Muscle of arm (tissue), 14 donors: ENCODE measurements at places on chromosomes 7 and 10.

DNA sequence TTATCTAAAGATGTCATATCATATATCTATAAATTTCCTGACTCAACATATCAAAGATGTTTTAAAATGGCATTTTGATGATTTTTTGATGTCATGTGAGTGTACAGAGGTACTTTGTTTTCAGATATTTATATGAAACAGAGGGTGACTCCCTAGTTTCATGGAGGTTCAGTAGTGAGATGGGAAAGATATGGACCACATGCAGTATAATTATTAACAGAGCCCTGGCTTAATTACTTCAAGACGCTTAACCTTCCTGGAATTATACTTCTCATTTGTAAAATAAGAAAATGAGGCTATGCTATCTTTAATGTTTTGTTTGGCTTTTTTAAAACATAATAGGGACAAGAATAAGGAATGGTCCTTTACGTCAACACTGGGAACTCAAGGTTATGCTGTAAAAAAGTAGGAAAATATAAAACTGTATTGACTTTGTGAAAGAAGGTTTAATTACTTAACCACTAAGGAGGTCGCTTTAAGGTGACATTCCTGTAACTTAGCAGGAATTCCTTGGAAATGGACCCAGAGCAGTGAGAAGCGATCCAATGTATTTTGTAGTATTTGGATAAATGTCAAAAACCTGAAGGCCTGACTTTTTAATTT is 821.0 kb upstream of the IGFBP3 start:
- DNase-seq, result peak; percentile 21

DNA sequence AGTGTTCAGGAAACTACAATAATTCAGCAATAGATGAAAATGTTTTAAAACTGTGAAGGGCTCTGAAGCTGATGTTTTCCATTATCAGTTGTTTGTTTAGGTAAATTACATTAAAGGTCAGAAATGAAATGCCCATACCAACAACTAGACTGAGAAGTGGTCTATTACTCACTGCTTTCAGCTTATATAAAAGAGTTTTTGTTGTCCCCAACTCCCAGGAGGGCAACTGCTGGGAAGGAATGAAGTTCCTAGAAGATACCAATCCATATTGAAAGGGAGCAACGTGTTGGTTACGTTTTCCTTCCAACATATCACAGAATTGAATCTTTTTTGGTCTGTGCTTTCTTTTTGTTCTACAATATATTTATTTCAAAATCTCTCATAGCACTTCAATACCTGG is 330.6 kb upstream of the LRRN3 start:
- DNase-seq, result no peak

DNA sequence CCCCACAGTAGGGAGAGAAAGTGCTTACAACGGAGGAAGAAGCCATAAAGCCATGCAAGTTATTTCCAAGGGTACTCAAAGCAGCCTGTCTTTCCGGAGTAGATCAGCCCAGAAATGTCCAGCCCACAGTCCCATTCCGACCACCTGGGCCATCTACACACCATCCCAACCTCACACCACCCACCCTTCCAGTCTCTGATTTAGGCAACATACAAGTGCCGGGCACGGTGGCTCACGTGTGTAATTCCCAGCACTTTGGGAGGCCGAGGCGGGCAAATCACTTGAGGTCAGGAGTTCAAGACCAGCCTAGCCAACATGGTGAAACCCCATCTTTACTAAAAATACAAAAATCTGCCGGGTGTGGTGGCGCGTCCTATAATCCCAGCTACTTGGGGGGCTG is 35.1 kb downstream of the LRRC20 start:
- no peak for DNase-seq

GRCh38 chr7:27834179-27834921 is 94.4 kb downstream of the TAX1BP1 start:
- DNase-seq, result no peak

DNA sequence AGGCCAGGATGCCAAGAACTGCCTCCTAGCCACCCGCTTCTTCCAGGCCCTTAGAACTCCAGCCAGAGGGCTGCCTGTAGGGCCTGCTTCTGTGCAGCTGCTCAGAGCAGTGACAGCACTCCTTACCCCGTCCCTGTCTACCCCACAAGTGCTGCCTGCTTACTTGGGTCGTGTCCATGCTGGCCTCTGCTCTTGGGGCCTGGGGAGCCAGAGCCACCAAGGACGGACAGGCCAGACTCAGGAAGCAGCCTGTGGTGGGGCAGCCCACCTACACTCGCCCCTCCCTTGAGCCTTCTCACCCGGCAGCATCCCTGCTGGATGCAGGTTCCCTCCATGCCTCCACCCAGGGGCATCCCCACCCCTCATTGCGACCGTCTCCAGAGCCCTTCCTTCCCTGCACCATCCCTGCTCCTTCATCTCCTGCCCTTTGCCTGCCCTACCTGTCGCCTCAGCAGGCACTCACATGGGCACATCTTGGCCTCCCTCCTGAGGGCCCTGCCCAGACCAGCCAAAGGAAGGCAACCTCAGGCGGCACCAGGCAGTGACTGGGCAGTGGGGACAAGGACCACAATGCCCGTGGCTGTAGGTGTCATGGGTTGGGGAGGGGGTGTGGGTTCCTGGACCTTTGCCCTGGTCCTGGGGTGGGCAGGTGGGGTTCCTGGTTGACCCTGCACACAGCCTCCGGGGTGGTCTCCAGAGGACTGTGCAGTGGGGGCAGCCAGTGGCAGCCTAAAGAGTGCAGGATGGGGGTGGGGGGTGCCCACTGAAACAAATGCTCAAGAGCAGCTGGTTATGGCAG is 78.0 kb upstream of the TNS3 start:
- DNase-seq, result no peak

- DNase-seq, result no peak
Observed at GRCh38 chr10:4617589-4617988, 208.4 kb upstream of the AKR1E2 start.

DNA sequence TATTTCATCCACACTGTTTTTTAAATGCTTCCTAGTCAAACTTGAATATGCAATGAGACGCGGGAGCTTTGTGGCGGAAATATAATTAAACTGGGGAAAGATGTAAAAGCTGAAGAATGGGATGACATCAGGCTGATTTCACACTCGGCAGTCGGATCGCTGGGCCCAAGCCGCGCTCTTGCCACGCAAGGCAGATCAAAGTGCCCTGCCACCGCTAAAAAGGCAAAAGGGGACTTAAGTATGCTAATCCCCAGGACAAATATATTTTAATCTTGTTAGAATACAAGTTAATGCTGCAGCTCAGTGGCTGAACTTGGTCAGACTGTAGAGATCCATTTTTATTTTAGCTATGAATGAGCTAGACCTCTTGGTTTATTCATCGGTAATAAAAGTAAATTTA is 13.8 kb downstream of the EN2 start:
- DNase-seq, result no peak

- no peak for DNase-seq
Observed at GRCh38 chr10:712089-712488, 22.6 kb upstream of the DIP2C start.

GRCh38 chr7:1457949-1458682 is 1.2 kb downstream of the MICALL2 start:
- DNase-seq, result no peak

DNA sequence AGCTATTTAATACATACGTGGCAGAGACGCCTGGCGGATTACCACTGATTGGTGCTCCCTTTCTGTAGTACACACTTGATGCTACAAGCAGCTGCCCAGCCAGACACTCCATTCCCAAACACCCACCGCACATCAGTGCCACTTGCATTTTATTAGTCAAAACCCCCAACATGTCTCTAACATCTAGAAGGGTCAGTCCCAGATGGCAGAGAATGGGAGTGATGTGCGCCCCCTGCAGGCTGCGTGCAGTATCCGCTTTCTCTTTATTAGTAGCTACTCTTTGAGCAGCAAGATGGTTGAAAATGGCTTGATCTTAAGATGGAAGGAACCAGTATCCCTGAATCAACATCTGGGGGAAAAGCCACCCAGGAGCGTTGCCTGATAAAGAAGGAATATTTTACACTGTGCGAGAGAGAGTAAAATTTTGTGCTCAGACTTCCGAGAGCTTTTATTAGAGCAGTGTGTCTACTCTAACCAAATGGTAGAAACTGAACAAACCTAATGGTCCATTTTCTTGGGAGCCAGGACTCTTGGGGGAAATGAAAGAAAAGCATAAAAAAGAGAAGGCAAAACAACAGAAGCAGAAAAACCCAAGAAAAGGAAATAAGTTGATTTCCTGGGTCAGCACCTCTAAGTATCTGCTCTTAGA is 78.3 kb downstream of the ST8SIA6 start:
- no peak for DNase-seq

DNA sequence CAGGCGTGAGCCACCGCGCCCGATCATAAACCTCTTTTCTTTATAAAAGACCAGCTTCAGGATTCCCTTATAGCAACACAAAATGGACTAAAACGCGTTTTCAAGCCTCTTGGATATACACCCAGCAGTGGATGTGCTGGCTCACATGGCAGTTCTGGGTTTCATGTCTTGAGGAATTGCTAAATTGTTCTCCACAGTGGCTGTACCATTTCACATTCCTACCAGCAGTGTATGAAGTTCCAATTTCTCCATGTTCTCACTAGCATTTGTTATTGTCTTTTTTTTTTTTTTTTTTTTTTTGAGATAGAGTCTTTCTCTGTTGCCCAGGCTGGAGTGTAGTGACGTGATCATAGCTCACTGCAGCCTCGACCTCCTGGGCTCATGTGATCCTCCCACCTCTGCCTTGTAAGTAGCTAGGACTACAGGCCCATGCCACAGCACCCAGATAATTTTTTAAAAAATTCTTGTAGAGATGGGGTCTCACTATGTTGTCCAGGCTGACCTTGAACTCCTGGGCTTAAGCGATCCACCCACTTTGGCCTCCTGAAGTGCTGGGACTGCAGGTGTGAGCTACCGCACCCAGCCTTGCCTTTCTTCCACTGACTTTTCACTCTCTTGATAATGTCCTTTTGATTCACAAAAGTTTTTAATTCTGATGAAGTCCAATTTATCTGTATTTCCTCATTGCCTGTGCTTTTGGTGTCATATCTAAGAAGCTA is 17.4 kb downstream of the TECPR1 start:
- no peak for DNase-seq

DNA sequence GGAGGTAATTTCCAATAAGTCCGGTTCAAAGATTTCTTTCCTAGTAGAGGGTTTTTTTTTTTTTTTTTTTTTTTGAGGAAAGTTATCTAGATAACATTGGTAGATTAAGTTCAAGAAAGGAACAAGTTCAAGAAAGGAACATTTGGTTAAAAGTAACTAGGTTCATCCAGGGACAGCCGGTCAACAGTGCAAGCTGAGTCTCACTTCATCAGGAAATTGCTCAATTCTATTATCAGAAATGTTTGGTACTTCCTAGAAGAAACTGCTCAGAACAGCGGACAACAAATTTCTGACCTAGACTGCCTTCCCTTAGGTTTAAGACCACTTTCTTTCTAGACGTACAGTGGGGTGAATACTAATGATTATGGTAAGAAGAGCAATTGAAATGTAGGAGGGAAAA is 3.7 kb upstream of the IL2RA start:
- no peak for DNase-seq

GRCh38 chr10:28587270-28587969 is 54.5 kb downstream of the WAC start:
- DNase-seq, result peak; percentile 41

DNA sequence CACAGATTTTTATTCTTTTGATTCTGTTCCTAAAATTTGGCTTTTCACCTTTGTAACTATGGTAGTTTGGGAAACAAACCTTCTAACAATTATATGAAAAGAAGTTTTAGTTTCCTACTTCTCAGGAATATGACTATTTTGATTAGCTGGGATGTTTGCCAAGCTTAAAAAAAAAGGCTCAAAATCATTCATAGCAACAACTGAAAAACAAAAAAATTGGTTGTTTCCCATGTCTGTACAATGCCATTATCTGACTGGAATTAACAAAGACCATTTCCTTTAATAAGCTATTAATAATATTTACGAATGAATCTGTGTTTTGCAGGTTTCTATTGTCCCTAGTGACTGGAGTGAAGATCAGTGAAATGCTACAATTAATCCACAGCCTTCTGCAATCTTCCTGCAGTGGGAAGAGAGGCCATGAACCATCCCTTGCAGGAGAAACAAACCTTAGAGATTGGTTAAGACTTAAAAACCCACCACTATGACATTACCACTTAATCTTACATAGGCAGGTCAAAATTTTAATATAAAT is 4.2 kb downstream of the PURB start:
- no peak for DNase-seq

DNA sequence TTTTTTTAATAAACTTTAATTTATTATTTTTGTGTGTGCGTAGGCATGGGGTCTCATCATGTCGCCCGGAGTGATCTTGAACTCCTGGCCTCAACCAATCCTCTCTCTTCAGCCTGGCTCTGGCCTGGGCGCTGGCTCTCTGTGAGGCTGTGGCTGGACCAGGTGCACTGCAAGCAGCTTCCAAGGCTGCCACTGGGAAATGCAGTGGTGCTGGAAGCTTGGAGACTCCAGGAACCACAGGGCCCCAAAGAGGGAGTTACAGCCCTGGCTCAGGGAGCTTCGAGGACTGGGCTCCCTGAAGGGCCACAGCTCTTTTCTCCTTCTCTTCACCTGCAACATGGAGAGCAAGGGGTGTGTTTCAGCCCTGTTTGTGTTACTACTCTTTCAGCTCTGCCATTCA is 36.7 kb upstream of the BNIP3 start:
- DNase-seq, result no peak

DNA sequence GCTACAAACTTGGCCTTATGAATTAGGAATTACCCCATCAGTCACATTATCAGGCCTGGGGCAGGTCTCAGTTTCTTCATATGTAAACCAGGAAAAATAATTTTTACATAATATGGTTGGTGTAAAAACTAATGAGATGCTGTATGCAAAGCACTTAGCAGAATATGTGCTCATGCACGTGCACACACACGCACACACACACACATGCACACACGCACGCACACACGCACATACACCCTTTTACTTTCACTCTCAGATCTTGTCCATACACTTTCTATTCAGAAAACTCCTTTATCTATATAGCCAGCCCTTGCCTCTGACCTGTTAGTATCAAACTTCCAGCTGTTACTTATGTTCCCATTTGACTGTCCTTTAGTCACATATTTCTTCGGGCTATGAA is 92.7 kb downstream of the CREB5 start:
- no peak for DNase-seq

GRCh38 chr10:97434055-97434454 is 8.1 kb downstream of the PGAM1 start:
- DNase-seq, result no peak

GRCh38 chr10:131159771-131160170 is 151.8 kb downstream of the TCERG1L start:
- DNase-seq, result no peak

- DNase-seq, result no peak
Observed at GRCh38 chr10:127068485-127068884, 127.9 kb downstream of the INSYN2A start.

- no peak for DNase-seq
Observed at GRCh38 chr10:12540341-12540781, 191.0 kb downstream of the CAMK1D start.

GRCh38 chr10:84007482-84007881 is 131.8 kb upstream of the GHITM start:
- no peak for DNase-seq

DNA sequence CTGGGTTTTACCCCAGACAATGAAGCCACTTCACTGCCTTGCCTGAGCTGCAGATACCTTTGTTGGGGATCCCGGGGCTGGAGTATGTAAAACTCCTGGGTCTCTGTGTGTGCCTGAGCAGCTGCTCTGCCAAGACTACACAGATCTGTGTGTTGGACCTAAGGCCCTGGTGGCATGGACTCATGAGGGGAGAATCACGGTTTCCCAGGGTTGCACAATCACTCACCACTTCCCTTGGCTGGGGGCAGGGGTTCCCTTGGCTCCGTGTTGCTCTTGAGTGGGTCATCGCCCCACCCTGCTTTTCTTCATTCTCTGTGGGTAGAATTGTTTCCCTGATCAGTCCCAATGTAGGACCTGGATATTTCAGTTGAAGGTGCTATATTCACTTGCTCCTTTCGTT is 13.9 kb upstream of the TBATA start:
- no peak for DNase-seq

- DNase-seq, result no peak
Observed at GRCh38 chr7:101549734-101550133, 79.4 kb downstream of the MYL10 start.
